Ammon's horn (tissue), 1 donor: ENCODE measurements at places on chromosomes 1 and 21.
A peak's percentile ranks its signal among the peaks of the same experiment; 100 is the strongest.

- DNase-seq: peak; percentile 47
Observed at GRCh38 chr1:18217398-18218043, 109.9 kb downstream of the IGSF21 start.

- peak; percentile 42 for DNase-seq
Observed at GRCh38 chr1:39657402-39657801, 14.5 kb downstream of the NT5C1A start.

GRCh38 chr21:36859744-36860501 is 106.5 kb downstream of the HLCS start:
- DNase-seq: no peak

DNA sequence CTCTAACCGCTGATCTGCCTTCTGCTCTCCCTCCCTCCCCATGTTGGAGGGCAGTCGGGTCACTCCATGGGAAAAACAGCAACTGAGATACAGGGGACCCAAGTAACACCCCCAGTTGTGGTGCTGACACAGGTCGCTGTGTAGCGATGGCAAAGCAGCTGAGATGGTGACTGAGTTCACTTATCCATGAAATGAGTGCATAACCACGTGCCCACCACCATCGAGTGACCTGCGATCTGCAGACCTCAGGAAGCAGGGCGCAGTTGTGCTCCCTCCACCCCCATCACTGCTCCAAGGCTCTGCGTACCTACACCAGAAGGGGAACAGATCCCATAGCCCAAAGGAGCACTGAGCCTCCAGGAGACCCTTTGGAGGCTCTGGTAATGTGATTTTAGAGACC is 31.1 kb downstream of the KCNN3 start:
- DNase-seq: no peak

GRCh38 chr1:76292418-76293184 is 218.1 kb downstream of the ST6GALNAC3 start:
- DNase-seq: no peak

GRCh38 chr1:161869291-161869690 is 103.2 kb downstream of the ATF6 start:
- no peak for DNase-seq

DNA sequence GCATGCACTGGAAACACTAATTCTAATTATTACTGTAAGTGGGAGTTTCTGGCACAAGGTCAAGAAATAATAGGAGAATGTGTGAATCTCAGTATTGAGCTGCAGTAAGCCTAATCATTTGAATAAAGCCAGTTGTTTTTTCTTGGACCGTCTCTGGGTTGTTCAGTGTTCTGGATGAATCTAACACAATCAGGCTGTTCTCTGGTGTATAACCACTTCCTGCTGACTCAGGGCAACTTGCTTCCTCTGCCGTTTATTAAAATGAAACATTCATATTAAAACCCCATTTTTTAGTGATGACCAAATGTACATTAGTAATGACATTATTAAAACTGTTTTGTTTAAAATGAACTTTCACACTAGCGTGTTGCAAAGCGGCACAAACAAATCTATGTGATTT is 273.1 kb upstream of the SNX7 start:
- peak; percentile 65 for DNase-seq

DNA sequence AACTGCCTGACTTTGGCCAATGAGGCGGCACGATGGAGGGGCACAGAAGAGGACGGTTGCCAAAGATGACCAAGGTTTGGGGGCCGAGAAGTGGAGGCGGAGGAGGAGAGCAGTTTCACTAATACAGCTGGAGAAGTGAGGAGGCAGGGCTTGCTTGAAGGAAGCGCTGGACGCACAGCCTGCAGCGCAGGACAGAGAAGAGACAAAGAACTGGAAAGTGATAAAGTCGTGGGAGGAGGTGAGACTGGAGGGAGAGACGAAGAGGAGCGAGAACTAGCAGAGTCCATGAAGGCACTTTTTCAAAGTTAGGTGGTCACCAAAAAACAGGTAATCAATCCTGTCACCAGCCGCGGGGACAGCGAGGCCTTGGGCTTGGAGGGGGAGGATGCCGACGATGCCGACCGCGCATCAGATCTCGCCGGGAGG is 771 bp downstream of the PACC1 start:
- peak; percentile 46 for DNase-seq
